ENCODE measurements at places on chromosomes 16 and 17.

GRCh38 chr17:52143542-52143941 lies 15.0 kb downstream of the CA10 start:
- DNase-seq, result no peak

DNA sequence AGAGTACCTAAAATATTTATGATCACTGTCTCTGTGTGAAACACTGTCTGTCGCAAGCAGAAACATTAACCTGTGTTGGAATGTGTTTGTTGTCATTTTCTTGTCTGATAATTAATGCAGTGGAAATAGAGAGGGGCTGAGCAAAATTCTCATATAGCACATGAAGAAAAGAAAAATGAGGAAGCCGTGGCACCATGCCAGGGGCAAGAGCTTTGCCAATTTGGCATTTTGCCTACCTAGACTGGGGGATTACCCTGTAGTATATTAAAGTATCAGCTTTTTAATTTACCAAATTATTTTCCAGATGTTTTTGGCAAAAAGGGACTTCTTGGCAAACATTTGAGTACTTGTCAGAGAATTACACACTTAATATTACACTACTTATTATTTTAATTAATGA lies 1326.6 kb upstream of the GOT2 start:
- DNase-seq, result no peak

DNA sequence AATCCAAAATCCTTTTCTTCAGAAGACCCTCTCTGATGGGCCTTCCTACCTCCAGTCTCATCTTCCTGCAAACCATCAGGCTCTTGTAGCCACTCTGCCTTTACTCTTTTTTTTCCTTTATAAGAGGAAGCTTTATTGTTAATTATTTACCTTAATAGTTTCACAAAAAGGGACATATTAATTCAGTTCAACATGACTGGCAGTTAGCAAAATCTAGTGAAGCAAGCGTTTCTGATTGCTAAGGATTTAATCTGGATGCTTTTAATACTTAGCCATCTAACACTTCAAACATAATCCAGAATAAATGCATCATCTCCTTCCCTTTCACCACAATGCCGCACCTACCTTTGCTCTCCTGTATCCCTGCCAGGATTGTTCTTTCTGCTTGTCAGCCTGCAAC lies 62.0 kb downstream of the SPACA3 start:
- DNase-seq, result no peak

DNA sequence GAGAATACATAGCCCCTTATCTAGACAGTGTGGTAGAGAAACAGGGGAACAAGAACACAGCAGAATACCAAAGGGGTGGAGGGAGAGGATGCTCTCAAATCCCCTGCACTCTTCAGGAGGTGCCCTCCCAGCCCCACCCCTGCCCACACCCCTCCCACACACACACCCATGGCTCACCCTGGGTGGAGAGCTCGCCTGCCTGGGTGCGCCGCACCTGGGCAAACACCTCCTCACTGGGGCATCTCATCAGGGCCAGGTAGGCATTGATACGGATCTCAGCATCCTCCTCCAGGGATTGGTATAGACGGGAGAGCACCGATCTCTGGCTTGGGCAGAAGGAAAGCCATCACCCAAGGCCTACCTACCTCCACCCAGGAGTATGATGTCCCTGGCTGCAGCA lies 95.2 kb downstream of the LITAF start:
- no peak for DNase-seq

DNA sequence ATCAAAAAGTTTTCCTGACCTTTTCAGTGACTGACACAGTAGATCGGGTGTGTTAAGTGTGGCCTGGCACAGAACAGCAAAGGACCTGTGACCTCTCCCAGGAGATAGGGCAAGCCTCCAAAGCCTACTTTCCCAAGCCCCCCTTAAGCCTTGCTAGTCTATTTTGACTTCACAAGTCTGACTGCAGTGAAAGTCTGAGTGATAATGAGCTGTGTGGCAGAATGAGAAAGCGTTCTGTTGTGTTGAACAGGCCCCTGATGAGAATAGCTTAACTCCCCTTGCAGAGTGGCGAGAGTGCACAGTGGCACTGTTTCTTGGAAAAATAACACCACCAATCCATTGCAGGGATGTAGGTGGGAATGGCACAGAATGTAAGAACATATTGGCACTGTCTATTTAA lies 32.8 kb downstream of the MMD start:
- no peak for DNase-seq
